CD8-positive, alpha-beta memory T cell (primary cell): ENCODE measurements at places on chromosomes 4 and X.
A peak's percentile ranks its signal among the peaks of the same experiment; 100 is the strongest.

DNA sequence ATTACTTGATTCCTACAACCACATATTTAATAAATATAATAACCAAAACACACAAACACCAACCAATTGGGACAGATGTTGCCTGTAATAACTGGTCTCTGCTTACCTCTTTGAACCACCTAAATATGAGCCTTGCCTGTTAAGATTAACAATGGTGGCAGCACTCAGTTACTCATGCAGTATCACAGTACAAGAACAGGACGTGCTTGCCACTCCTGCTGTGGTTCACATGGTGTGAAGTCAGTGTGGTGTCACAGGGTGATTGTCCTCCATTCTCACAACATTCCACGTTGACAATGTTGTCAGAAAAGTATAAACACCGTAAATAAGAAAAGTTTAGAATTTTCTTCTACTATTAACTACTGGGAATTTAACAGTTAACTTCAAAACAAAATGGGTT, 365.0 kb downstream of the PPP3CA start:
- H3K27me3 ChIP-seq = no peaks in the 10 kb centered on the region
- H3K27ac ChIP-seq = no peak overlapping the region
- H3K4me3 ChIP-seq = no peak overlapping the region
- no peaks in the 10 kb centered on the region for H3K36me3 ChIP-seq
- H3K4me1 ChIP-seq = no peaks in the 10 kb centered on the region

DNA sequence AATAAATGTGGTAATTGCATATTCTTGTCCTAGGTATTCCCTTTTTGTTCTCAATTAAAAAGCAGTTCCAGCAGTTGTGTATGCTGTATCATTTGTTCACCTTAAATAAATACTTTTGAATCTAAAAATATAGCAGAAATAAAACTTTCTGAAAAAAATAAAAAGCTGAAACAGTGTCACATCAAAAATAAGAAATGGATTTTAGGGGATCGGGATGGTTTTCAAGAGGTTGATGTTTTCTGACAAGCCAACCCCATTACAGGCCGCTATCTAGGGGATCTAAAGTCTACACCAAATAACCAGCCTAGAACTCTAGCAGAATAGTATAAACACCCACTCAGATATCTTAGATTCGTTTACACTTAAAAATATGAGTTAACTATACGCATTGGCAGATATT, 95.4 kb upstream of the MAML3 start:
- H3K36me3 ChIP-seq = no peaks in the 10 kb centered on the region
- peak; percentile 21 for DNase-seq
- H3K27me3 ChIP-seq = peaks cover 17% of the 10 kb centered on the region
- no peaks in the 10 kb centered on the region for H3K4me1 ChIP-seq
- H3K27ac ChIP-seq = no peak overlapping the region

DNA sequence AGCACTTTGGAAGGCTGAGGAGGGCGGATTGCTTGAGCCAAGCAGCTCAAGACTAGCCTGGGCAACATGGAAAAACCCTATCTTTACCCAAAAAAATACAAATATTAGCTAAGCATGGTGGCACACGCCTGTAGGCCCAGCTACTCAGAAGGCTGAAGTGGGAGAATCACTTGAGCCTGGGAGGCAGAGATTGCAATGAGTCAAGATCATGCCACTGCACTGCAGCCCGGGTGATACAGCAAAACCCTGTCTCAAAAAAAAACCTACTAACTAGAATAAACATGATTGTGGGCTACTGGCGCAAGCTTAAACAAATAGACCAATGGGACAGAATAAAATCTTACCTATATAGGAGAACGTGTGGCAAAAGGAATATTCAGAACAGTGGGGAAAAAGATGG, 7.3 kb downstream of the CDKL2 start:
- no peaks in the 10 kb centered on the region for H3K27me3 ChIP-seq
- H3K4me3 ChIP-seq = no peak overlapping the region
- no peaks in the 10 kb centered on the region for H3K4me1 ChIP-seq

DNA sequence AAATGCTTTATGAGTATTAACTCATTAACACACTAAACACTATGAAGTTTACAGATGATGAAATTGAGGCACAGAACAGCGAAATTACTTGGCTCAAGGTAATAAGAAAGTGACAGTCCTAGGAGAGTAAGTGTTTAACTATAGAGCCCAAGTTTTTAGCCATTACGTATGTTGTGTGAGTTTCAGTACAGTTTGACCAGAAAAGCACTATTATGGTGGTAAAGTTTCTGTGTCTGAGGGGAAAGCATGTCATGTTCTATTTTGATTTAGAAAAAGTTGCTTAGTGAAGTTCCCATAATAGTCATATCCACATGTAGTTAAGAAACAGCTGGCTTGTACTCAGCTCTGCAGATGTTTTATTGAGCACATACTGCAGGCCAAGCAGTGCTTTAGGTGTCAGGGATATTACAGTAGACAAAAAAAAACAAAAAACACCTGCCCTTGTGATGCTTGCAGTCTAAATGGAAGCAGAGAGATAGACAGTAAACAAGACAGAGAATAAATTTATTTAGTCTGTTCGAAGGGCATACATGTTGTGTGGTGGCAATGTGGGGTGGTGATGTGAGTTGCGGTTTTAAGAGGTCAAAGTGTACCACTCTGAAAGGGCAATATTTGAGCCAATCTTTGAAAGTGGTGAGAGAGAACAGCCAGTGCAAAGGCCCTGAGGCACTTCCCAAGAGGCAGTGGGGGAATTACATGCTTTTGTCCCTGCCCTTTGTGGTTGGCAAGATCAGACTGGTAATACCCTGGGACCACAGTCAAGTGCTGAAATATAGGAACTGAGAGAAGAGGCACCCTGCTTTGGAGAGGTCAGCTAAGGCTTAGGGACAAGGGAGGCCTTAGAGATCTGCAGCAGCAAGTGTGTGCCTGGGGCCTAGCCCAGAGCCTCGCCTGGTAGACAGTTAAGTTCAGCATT, 6.2 kb downstream of the TMEM131L start:
- H3K4me3 ChIP-seq = peak overlapping the region; percentile 16
- no peak for DNase-seq
- H3K36me3 ChIP-seq = peaks cover 12% of the 10 kb centered on the region
- peaks cover 64% of the 10 kb centered on the region for H3K4me1 ChIP-seq
- peak overlapping the region; percentile 43 for H3K27ac ChIP-seq
- H3K27me3 ChIP-seq = no peaks in the 10 kb centered on the region

DNA sequence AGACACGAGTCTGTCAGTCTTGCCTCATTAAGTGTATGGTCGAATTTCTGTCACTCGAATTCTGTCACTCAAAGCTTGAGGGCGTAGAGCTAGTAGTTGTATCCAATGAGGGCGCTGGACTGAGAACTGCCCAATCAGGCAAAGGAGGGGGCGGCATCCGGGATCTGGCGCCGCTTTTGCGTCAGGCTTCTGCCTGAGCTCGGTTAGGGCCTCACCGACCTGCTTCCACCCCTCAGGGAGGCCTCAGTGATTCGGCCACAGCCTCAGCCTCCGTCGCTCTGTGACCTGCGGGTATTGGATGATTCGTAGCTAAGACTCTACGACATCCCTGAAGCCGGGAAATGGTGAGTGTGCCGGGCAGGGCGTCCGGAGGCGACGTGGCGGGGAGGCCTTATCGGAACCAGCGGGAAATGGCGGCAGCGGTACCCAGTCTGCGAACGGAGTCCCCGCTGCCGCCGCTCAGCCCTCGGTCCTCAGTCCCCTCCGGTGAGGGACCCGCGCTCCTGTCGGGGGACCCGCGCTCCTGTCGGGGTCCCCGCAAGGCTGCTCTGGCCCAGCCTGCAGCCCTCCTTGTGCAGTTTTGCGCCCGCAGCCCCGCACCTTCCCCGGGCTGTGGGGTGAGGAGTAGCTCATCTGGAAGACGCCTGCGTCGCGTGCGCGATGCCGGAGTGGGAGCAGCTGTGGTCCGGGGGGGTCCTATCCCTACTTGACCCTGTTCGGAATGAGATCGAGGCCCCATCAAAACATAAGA, 88.3 kb downstream of the ZNF718 start:
- H3K27ac ChIP-seq = no peak overlapping the region
- H3K4me1 ChIP-seq = peaks cover 20% of the 10 kb centered on the region
- H3K4me3 ChIP-seq = no peak overlapping the region
- H3K36me3 ChIP-seq = no peaks in the 10 kb centered on the region
- DNase-seq = no peak
- H3K27me3 ChIP-seq = no peaks in the 10 kb centered on the region

DNA sequence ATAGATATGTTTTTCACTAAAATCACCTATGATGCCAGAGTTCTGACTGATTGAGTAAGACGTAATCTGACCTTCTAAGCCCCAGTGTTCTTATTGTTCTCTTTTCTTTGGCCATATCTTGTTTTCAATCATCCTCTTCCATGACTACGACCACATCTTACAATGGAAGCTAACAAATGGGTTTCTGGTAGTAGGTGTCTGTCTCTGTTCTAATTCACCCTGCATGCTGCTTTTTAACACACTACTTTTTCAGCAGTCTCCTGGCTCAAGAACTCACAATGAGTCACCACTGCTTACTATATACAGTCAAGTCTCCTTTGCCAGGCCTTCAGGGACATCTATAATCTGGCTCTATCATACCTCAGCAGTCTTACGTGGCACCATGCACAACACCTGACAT, 146.1 kb downstream of the NEXMIF start:
- no peaks in the 10 kb centered on the region for H3K36me3 ChIP-seq
- no peaks in the 10 kb centered on the region for H3K27me3 ChIP-seq
- no peaks in the 10 kb centered on the region for H3K4me1 ChIP-seq
- H3K27ac ChIP-seq = no peak overlapping the region

GRCh38 chr4:1080961-1081688, 32.2 kb downstream of the RNF212 start:
- H3K27ac ChIP-seq = no peak overlapping the region
- H3K36me3 ChIP-seq = no peaks in the 10 kb centered on the region
- H3K27me3 ChIP-seq = peaks cover 6% of the 10 kb centered on the region
- DNase-seq = no peak
- no peaks in the 10 kb centered on the region for H3K4me1 ChIP-seq

GRCh38 chrX:34631479-34632220, 25.4 kb downstream of the TMEM47 start:
- no peak overlapping the region for H3K4me3 ChIP-seq
- H3K4me1 ChIP-seq = no peaks in the 10 kb centered on the region
- no peak overlapping the region for H3K27ac ChIP-seq
- H3K36me3 ChIP-seq = no peaks in the 10 kb centered on the region

- H3K36me3 ChIP-seq = no peaks in the 10 kb centered on the region
- no peaks in the 10 kb centered on the region for H3K27me3 ChIP-seq
- H3K4me1 ChIP-seq = no peaks in the 10 kb centered on the region
- DNase-seq = no peak
- no peak overlapping the region for H3K27ac ChIP-seq
- H3K4me3 ChIP-seq = no peak overlapping the region
These were observed 55.6 kb upstream of the RLIM start for GRCh38 chrX:74670028-74670427.

DNA sequence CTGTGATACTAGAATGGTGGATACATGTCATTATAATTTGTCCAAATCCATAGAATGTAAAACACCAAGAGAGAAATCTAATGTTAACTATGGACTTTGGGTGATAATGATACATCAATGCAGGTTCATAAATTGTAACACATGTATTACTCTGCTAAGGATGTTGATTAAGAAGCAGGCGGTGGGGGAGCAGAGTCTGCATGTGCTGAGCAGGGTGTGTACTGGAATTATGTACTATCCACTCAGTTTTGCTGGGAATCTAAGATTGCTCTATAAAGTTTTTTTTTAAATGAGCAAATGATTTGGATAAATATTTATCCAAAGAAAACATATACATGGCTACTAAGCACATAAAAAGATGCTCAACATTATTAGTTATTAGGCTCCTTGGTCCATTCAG, 15.0 kb upstream of the MANBA start:
- H3K36me3 ChIP-seq = no peaks in the 10 kb centered on the region
- H3K27me3 ChIP-seq = no peaks in the 10 kb centered on the region
- no peak overlapping the region for H3K27ac ChIP-seq
- no peak overlapping the region for H3K4me3 ChIP-seq

- no peak overlapping the region for H3K27ac ChIP-seq
- no peaks in the 10 kb centered on the region for H3K27me3 ChIP-seq
- no peak for DNase-seq
These were observed 80.1 kb downstream of the SLC30A9 start for GRCh38 chr4:42070463-42070862.

GRCh38 chrX:2521927-2522386, 21.2 kb upstream of the DHRSX start:
- DNase-seq = no peak
- no peaks in the 10 kb centered on the region for H3K27me3 ChIP-seq
- H3K36me3 ChIP-seq = no peaks in the 10 kb centered on the region
- no peaks in the 10 kb centered on the region for H3K4me1 ChIP-seq
- no peak overlapping the region for H3K4me3 ChIP-seq
